ENCODE measurements at places on chromosomes 1 and 21.

DNA sequence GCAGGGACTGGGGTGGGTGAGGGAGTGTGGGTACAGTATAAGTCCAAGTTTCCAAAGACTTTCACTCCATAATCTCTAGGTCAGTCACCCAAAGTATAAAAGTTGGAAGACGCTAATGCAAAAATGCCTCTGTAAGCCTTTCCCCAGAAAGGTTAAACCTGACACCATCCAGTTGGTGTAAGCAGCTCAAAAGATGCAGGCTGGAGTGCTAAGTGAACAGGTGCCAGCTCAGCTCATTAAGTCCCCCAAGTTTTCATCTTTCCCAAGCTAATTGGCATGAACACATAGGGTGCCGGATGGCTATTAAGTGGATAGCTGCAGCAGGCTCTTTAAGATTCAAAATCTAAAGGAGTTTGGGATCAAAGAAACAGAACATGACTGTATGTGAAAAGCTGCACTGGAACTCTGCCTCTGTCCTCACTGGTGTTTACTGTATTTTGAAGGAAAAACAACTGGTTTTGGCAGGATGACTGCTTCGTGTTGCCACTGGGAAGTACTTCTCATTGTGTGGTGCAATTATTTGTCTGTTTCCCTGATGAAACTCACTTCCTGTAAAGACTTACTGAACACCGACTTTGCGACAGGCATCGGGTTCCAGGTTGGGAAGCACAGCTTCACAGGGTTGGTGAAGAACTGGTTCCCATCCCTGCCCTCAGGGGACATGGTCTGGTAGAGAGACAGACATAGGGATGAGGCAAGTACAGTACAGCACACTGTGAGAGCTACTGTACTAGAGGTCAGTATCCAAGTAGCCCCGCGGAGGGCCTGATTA lies 152.7 kb downstream of the DAB1 start:
- DNase-seq: no peak

DNA sequence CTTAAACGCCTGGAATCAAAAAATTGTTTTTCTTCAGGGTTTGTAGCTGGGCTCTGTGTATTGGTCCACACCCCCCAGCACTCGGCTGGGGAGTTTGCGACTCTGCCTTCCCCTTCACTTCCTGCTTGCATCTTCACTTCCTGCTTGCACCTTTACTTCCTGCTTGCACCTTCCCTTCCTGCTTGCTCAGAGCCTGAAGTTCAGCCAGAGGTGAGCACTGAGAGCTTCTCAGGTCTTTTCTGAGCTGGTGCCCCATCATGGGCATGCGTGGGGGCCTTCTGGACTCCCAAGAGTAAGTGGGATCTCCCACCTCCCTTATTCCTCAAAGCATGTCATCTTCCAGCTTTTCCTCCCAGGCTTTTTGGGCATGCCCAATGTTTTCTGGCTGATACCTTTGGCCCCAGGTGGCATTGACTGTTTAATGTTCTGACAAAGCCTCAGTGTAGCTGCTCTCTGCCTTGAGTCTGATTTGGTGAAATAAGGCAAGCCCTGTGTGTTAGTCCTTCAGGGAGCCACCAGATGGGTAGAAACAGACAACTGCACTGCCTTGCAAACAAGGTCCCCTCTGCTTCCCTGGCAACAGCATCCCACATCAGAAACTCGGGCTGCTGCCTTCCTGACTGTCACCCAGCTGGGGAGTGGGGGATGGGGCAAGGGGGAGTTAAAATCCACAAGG lies 3.5 kb downstream of the KRTAP10-2 start:
- DNase-seq: no peak

- DNase-seq: no peak
These were observed 65.9 kb downstream of the DNTTIP2 start for GRCh38 chr1:93813076-93813475.

- DNase-seq: no peak
These were observed 3.1 kb upstream of the LMOD1 start for GRCh38 chr1:201949491-201949890.

- DNase-seq: no peak
These were observed 163.6 kb upstream of the HP1BP3 start for GRCh38 chr1:20950679-20951078.

GRCh38 chr1:25553749-25554429 lies 10.5 kb downstream of the LDLRAP1 start:
- no peak for DNase-seq

DNA sequence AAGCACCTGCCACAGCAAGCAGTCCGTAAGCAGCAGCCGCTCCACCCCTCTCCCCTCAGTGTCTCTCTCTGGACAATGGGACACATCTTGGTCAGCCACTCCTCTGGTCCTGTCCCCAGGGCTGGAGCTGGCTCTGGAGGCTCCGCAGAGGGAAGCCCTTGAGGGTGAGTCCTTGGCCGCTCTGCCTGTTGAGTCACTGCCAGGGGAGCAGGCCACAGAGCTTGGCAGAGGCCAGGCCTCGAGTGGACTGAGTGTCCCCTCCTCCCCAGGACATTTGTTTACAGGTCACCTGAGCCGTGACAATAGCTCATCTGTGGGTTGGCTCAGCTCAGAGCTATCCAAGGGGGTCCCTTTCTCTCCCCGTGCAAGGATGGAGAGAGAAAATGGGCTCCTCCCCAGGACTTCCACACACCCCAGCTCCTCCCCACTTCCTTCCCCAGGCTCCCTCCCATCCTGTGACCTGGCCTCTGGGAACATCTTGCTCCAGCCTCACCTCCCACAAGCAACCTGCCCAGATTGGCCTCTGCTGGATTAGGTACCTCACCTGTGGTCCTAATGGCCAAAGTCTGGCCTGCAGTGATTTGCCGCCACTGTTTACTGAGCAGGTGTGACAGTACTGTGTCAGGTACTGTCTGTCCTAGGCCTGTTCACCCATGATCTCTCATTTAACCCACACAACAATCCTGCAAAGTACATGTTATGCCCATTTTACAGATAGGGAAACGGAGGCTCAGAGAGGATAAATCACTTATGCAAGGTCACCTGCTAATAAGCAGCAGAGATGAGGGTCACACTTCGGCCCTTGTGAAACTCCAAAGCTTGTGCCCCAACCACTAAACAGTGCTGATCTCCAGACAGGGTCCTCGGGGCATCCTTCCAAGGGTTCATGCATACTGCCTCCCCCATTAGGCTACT lies 4.8 kb downstream of the FAM131C start:
- DNase-seq: no peak

GRCh38 chr1:224170343-224170742 lies 12.7 kb upstream of the DEGS1 start:
- no peak for DNase-seq

GRCh38 chr1:199855580-199855979 lies 171.9 kb upstream of the NR5A2 start:
- no peak for DNase-seq

DNA sequence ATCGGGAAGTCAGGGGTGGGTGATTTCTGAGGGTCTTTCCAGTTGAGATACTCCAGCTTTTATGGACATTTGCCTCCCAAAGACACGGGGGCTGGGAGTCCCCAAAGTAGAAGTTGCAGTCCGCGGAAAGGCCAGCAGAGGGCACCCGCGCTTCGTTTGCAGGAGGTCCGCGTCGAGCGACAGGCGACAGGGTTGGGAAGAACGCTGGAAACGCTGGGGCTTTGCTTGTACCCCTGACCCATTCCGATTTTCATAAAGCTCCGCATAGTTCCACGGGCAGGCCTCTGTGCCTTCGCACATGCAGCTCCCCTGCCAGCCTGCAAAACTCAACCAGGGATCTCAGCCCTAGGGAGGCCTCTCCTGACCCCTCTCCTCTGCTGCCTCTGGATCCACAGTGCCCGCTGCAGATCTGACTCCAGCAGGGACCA lies 44.2 kb upstream of the LAPTM5 start:
- peak; percentile 86 for DNase-seq

GRCh38 chr1:240526312-240526711 lies 85.6 kb downstream of the GREM2 start:
- no peak for DNase-seq

DNA sequence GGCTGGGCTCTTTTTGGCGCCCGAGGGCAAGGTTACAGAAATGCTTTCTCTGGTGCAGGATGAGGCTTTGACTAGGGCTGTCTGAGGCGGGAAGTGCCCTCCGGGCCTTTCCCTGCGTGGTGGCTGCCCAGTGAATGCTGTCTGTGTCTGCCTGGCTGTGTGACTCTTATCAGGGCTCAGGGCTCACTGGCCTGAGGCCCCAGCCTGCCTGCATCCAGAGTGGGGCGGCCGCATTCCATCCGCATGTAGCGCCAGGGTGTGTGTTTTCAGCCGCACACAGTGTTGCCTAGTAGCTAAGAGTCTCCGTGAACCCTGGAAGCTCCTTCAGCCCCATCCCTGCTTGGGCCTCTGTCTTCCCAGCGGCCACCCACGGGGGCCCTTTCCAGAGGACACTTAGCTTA lies 59.1 kb downstream of the FAAP20 start:
- DNase-seq: no peak

GRCh38 chr1:93016171-93016570 lies 54.9 kb upstream of the DIPK1A start:
- DNase-seq: no peak

GRCh38 chr21:35332841-35333426 lies 283.8 kb upstream of the RUNX1 start:
- no peak for DNase-seq

DNA sequence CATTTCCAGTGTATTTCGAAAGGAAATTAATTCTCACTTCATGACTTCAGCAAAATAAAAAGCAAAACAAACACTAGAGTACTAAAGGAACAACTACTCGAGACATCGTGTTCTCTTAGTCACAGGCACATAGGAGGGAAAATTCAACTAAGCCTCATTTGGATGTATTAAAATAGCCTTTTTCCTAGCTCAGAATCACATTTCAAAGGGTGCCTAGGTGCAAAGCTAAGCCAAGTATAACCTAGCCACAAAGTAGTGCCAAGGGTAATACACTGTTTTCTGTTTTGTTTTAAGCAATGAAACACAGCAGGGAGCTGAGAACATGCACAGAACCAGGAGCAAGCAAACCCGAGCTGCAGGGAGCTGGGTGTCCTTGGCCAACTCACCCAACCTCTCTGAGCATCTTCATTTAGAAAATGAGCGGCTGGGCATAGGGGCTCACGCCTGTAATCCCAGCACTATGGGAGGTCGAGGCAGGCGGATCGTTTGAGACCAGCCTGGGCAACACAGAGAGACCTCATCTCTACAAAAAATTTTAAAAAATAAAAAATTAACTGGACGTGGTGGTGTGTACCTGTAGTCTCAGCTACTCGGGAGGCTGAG lies 26.6 kb upstream of the ACBD6 start:
- DNase-seq: no peak

DNA sequence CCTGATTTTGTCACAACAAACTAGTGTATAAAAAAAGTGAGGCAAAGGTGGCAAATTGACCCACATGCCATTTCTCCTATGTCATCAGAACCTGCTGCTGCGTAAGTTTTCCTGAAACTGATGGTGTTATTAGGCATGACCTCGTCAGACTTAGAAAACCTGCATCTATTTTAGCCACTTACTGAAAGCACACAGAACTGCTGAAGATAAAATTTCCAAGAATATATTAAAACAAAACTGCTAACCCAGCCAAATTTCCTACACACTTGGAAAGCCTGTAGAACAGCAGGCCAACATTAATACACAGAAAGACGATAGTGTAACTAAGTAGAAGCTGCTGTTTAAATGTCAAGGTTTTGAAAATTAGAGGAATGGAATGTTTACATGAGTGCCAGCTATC lies 674.5 kb upstream of the CXADR start:
- DNase-seq: no peak

DNA sequence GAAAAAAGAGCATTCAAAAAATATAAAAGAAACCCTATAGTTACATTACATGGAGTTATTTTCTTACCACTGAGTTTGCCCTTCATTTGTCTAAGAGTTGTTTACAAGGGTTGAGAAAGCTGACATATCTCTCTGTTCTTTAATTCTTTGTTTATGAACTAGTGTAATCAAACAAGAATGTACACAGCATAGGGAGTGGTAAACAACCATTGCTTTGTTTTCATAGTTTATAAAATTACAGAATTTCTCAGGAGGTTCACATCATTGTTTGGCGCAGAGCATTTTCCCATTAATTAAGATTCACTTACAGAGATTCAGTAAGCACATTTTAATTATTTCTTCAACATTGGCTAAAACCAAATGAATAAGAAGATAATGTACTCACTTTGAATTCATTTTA lies 87.6 kb downstream of the IFI44 start:
- no peak for DNase-seq

GRCh38 chr1:17539477-17540254 lies at the start of gene ARHGEF10L:
ARHGEF10L (plus strand) TSS chr1:17539698; CDS start chr1:17580596, 40,898 bp downstream.
- DNase-seq: no peak

DNA sequence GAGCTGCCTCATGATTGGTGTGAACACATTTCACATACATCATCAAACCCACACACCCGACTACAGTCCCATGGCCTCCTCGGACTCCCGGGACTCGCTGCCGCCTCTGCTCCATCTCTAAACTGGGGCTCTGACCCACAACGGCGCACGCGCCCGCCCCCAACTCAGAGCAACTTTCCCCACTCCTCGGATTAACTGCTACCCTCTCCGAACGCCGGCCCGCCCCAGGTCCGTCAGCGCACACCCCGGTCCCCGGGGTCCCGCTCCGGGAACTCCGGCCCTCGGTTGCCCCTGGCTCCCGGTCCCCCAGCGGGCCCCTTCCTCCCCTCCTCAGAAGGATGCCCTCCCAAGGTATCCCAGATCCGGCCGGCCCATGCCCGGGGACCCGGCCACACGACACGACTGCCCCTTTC lies 740 bp downstream of the DSTYK start:
- DNase-seq: peak; percentile 46

GRCh38 chr1:116127123-116127847 lies 16.1 kb downstream of the MAB21L3 start:
- DNase-seq: peak; percentile 45

DNA sequence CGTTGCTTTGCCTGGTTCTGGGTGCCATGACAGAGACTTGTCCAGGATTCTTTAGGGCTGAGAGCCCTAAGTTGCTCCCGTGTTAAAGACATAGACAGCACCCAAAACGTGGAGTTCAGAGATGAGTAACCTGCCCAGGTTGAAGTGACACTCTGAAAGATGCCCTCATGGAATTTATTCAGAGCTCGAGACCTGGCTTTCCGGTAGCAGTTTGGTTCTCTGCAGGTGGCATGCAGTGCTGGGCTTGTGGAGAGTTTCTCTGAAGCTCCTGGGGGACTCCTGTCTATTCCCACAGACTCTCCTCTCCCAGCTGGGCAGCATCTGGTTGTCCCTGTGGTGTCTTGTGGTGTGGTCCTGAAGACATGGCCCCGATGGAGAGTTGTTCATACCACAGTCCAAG lies 241.0 kb downstream of the RHOU start:
- no peak for DNase-seq

DNA sequence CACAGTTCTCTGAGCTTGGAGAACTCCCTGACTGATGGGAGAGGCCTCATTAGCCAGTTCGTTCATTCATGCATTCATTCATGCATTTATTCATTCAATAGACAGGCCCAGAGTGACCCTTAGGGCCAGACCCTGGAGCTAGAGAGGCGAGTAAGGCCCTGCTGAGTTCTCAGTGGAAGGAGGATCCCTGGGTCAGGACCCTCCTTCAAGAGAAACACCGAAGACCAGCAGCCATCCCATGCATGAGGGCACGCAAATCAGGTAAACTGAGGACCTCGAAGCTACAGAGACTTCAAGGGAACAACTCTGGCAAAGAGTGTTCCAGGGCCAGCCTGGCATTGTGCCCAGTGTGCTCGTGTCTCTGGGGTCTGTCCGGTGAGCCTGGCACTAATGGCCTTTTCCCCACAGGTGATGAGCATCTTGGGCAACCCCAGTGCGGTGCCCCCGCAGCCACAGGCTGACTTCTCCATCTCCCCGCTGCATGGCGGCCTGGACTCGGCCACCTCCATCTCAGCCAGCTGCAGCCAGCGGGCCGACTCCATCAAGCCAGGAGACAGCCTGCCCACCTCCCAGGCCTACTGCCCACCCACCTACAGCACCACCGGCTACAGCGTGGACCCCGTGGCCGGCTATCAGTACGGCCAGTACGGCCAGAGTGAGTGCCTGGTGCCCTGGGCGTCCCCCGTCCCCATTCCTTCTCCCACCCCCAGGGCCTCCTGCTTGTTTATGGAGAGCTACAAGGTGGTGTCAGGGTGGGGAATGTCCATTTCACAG lies 104.8 kb downstream of the PAX7 start:
- DNase-seq: no peak

Measured in activated T-cell treated with anti-CD3 and anti-CD28 coated beads, Interleukin-2, amount 50 U/mL, for 72 hours (primary cell).